ENCODE measurements at places on chromosomes 7 and 10. TPM values are rescaled to one million over a fixed set of nuclear protein-coding genes. Genes with fewer than 3 reads are reported as not detected.
A peak's percentile ranks its signal among the peaks of the same experiment; 100 is the strongest.

DNA sequence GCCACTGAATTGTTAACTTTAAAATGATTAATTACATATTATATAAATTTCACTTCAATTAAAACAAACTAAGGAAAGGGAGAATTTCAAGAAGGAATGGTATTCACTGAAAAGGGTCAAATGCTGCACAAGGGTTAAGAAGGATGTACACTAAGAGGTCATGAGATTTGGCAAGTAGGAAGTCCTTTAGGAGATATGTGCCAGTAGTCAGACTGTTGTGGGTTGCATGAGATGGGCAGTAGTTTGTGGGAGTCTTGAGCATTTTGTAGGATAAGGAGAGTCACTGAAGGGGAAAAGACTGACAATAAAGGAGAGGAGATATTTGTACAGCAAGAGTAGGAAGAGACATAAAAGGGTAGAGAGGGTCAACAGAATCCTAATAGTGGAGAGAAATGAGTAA is 12.4 kb upstream of the PTPN12 start:
- DNase-seq: no peak

DNA sequence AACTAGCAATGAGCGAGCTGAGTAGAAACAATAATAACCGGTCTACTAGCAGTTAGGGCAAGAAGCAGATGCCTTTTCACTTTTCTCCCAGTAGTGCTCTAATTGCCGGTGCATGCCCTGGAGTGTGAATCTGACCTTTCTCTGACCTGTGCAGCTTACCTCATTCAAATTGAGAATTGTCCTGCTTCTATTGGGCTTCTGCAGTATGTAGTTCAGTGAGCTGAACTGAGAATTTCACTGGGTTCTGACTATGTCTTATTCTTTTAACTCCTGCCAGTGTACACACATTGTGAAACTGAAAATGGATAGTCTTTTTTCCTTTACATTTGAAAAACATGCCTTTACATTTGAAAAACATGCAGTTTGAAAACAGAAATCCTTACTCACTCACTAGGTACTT is 157.9 kb upstream of the GRM3 start:
- DNase-seq: no peak

The UPK3BL2 gene
- total RNA-seq: not detected

- DNase-seq: peak; percentile 34
Observed at GRCh38 chr7:34453150-34453549, 204.9 kb upstream of the NPSR1 start.

The GRID2IP gene
- 0.02 TPM for total RNA-seq

The AOC1 gene
- total RNA-seq: not detected

GRCh38 chr7:6556196-6556595 is 4.9 kb upstream of the GRID2IP start:
- no peak for DNase-seq
